ENCODE measurements at places on chromosomes 3 and 15.

DNA sequence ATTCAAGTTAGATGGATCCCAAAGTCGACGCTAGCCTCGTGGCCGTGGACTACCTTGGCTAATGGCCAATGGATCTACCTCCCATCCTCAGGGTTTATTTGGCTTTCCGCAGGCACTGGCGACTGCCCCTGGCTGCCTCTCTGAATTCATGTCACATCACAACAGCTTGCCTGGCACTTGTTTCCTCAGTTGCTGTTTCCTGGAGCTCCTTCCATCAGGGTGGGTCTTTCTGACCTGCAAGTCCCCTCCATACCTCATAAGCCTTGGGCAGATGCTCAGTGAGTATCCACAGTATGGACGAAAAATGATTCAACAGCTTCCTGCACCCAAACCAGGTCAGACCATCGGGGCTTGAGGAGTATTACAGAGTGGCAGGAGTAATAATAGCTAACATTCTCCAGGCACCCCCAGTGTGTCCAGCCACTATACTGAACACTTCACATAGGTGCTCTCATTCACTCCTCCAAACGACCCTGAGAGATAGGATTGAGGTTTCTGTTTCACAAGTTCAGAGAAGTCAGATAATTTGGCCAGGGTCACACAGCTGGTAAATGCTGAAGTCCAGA lies 311.5 kb downstream of the TLE3 start:
- no peak for DNase-seq

DNA sequence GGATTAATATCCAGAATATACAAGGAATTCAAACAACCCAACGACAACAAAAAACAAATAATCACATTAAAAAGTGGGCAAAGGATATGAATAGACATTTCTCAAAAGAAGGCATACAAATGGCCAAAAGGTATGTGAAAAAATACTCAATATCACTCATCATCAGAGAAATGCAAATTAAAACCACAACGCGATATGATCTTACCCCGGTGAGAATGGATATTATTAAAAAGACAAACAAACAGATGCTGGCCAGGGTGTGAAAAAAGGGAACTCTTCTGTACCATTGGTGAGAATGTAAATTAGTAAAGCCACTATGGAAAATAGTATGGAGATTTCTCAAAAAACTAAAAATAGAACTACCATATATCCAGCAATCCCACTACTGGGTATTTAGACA lies 43.5 kb upstream of the MEF2A start:
- no peak for DNase-seq

DNA sequence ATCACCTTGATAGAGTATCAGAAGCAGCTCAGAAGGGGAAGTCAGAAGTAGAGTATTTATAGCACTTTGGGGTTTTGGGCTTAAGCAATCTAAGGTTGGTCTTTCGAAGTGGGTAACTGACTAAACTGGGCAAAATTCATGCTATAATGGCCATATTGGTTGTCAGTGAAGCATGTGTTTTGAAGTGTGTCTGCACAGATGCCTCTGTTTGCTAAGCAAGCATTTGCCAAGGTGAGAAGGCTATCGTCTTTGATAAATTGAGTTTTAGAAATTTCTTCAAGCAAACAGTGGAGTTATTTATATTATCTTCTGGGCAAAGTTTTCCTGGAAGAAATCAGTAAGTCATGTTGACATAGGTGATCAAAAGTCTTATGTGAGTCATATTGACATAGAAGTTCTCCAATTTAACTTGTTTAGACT lies 412.8 kb upstream of the TGFBR2 start:
- DNase-seq, result no peak

GRCh38 chr15:78732634-78733033 lies 78.6 kb downstream of the ADAMTS7 start:
- DNase-seq, result no peak

GRCh38 chr3:135907422-135908165 lies 57.9 kb upstream of the PPP2R3A start:
- no peak for DNase-seq

DNA sequence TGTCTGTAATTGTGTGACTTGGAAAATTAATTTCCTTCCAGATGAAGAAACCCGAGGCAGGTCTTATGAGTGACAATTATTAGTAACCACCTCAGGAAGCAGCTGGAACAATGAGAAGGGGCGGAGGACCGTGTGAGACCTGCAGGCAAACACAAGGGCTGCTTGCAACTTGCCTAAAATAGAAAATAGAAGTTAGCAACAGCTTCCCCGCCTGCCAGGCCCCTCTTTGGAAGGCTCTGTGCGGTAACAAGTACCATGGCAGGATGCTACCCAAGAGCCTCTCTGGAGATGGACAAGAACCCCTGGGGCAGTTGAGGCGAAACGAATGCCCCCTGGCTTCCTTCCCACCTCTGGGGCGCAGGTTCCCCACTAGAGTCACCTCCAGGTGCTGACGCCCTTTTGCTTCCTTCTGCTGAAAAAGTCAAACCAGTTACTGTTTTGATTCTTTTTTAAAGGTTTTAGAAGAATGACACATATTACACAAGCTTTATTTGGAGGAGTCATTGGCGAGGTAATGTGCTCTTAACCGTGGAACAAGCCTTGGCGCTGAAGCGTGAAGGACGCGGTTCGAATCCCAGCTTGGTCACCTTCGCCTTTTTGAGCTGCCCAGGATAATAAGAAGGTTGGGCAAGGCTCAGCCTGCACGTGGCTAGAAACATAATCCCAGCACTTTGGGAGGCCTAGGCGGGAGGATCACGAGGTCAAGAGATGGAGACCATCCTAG lies 47.0 kb upstream of the SYNM start:
- no peak for DNase-seq

DNA sequence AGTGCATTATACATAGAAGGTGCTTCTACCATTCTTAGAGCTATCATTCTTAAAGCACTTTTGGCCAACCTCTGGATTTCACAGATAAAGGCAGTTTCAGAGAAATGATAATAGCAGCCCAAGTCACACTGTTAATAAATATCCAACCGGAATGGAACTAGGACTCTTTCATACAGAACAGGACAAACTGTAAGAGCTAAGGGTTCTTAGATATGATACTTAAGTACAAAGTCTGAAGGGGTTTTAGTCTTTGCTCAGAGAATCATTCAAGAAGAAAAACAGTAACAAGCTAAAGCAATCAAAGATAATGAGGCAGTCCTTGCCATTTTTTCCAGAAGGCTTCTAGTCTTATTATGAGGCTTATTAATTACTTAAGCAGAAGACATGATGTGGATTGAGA lies 239.0 kb downstream of the ERC2 start:
- DNase-seq, result no peak

GRCh38 chr15:87740655-87741344 lies 515.7 kb downstream of the NTRK3 start:
- DNase-seq, result no peak

GRCh38 chr3:125119752-125120378 lies 64.1 kb upstream of the HEG1 start:
- no peak for DNase-seq

DNA sequence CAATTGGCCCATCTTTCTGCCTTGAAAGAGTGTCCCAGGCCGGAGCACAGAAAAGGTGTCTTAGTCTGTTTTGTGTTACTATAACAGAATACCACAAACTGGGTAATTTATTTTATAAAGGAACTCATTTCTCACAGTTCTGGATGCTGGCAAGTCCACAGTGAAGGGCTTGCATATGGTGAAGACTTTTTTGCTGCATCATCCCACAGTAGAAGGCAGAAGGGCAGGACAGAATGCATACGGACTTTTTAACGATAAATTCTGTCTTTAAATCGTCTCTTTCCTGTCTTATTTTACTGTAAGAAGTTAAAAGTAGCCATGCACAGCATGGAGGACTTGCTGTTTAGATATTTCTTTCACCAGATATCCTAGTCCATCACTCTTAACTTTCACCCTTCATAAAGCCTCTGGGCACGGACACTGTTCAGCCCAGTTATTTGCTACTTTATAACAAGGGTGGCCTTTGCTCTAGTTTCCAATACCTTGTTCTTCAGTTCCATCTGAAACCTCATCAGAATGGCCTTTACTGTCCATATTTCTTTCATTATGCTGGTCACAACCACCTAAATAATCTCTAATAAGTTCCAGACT lies 10.3 kb upstream of the EIF1B start:
- no peak for DNase-seq

- DNase-seq, result peak; percentile 89
Observed at GRCh38 chr15:52679232-52680040, at the start of gene ATOSA. Gene ATOSA, minus strand, starts transcription at chr15:52679388. Its CDS starts 1,367 bp downstream, at chr15:52678021.

GRCh38 chr15:73802431-73803041 lies 49.4 kb upstream of the INSYN1 start:
- no peak for DNase-seq

DNA sequence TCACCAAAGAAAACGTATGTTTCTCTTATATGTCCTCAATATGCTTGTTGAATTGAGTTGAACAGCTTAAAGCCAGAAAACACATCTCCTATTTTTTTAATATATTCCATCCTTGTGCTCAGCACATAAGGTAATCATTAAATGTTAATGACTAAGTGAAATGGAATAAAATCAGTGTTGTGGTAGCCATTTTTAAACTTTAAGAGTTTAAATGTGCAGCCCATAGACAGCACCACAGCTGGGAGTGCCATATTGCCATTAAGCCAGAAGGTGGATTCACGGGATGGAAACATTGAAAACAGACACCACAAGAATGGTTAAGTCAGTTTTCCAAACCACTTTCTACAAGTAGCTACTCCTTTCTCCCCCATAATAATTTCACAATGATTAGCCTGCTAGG lies 76.8 kb upstream of the C15orf61 start:
- no peak for DNase-seq

- DNase-seq, result no peak
Observed at GRCh38 chr3:67000009-67000408, 1.9 kb downstream of the KBTBD8 start.

DNA sequence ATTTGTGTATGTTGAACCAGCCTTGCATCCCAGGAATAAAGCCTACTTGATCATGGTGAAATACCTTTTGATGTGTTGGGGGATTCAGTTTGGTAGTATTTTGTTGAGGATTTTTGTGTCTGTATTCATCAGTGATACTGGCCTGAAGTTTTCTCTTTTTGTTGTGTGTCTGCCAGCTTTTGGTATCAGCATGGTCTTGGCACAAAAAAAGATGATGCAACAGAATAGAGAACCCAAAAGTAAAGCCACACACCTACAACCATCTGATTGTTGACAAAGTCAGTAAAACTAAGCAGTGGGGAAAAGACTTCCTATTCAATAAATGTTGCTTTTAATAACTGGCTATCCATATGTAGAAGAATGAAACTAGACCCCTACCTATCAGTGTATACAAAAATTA lies 77.6 kb downstream of the TCF12 start:
- no peak for DNase-seq

GRCh38 chr15:34804113-34804512 lies 8.8 kb upstream of the ACTC1 start:
- no peak for DNase-seq

GRCh38 chr3:116445990-116446389 lies 703 bp upstream of the LSAMP start:
- no peak for DNase-seq

- DNase-seq, result no peak
Observed at GRCh38 chr3:155548195-155548594, 196.7 kb downstream of the PLCH1 start.

GRCh38 chr3:112873632-112874031 lies 27.0 kb upstream of the CD200R1L start:
- DNase-seq, result no peak

GRCh38 chr3:100039075-100039474 lies 75.2 kb downstream of the FILIP1L start:
- DNase-seq, result no peak

- no peak for DNase-seq
Observed at GRCh38 chr3:134937256-134938028, 142.4 kb downstream of the EPHB1 start.

DNA sequence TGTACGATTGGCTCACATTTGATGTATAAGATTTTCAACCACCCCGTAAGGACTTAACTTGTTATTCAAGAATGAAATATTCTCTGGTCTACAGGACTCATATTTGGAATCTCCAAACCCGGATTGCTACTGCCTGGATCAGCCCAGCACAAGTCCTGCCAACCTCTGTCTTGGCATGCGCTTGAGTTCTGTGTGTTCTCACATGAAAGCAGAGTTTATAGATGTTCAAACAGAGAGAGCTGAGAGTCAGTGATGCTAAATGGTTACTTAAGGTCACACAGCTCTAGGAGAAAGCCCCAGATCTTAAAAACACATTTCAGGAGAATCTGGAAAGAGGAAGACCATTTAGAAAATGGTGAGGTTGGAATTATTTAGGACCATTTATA lies 268.0 kb upstream of the TBL1XR1 start:
- no peak for DNase-seq

DNA sequence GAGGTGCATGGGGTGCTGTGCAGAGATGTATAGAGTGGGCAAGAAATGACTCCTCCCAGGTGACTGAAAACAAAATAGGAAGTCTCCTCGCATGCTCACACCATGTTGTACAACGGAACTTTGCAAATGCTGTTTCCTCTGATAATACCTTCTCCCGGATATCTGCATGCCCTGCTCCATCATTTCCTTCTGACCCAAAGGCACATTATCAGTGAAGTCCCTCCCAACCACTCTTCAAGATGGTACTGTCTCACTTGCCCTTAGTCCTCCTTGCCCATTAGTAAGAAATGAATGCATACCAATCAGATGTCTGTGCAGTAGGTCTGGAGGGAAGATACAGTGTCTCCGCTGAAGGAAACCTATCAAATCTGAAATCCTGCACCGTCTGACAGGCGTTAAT lies 12.0 kb downstream of the TMED3 start:
- DNase-seq, result no peak

DNA sequence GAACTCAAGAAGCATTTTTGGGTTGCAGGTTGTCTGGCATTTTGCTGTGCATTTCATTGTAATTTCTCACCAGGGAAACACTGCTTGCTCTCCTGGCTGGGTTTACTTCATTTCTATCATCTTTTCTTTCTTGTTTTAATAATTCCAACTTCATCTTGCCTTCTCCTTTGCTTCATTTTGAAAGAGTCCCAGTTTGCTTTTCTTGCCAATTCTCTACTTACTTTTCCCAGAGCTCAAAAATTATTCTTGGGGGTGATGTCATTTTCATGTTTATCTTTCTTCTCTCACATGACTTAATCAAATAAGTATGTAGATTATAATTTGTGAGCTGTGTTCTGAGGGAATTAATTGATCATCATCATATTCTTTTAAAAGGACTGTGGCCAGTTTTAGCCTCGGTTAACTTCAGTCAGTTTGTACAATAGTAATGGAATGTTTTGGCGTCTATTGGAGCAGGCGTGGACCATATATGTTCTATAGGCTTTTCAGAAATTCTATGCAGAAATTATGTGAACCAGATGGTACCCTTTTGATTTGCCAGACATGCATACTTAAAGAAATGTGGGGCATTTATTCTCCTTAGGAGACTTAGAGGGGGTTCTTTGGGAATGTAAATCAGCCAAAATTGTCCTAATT lies 30.1 kb downstream of the SH3GL3 start:
- no peak for DNase-seq

GRCh38 chr3:46912986-46913385 lies 35.5 kb downstream of the PTH1R start:
- no peak for DNase-seq

DNA sequence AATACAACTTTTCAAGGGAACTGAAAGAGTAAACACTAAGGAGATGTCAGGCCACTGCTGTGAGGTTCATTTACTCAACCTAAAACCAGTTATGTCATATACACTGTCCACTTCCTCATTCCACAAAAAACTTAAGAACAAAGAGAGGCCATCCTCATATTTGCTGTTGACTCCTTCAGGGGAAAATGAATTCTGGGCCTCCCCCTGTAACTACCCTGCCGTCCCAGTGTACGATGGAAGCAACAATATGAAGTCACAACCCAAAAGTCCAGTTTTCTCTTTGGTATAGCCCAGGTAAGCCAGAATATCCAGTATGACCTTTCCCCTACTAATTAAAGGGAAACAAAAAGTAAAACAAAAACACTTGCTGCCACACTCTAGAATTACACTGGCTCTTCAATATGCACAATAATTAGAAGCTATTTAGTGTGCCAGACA lies 16.2 kb downstream of the CEP152 start:
- no peak for DNase-seq

- no peak for DNase-seq
Observed at GRCh38 chr3:37291275-37291700, 116.9 kb upstream of the LRRFIP2 start.

Data from stimulated activated CD4-positive, alpha-beta T cell treated with anti-CD3 and anti-CD28 coated beads, Interleukin-1b, Interleukin-23, amount 100 ng/mL, for 48 hours (primary cell).